ENCODE measurements at places on chromosomes 3 and 15.
A peak's percentile ranks its signal among the peaks of the same experiment; 100 is the strongest.

DNA sequence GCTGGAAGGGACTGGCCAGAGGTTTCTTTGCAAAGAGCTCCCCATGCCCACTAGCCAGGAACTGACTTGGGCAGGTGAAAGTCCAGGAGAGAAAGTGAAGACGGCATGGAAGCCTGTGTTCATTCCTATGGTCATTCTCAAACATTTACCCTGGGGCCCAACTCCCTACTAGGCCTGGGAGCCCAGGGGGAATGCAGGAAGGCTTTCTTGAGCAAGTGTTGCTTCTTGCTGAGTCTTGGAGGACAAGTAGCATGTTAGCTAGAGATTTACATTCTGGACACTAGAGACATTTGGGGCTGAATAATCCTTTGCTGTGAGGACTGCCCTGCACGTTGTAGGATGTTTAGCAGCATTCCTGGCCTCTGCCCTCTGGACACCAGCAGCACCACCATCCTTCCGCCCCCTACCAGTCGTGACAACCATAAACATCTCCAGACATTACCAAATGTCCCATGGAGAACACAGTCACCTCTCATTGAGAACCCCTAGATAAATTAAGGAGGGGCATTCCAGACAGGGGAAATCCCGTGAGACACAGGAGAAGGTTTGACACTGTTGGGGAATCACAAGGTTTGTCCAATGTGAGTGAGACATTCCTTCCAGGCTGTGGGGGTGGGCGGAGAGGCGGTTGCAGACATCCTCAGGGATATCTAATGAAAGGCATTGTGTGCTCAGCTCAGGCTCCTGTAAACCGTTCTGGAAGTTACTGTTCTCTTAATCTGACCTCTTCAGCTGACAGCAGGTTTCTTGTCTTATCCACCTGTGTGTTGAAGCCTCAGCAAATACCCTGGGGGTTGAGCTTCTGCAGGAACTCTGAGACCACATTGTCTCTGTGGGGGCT is 236.2 kb downstream of the TLE3 start:
- no peak for DNase-seq

DNA sequence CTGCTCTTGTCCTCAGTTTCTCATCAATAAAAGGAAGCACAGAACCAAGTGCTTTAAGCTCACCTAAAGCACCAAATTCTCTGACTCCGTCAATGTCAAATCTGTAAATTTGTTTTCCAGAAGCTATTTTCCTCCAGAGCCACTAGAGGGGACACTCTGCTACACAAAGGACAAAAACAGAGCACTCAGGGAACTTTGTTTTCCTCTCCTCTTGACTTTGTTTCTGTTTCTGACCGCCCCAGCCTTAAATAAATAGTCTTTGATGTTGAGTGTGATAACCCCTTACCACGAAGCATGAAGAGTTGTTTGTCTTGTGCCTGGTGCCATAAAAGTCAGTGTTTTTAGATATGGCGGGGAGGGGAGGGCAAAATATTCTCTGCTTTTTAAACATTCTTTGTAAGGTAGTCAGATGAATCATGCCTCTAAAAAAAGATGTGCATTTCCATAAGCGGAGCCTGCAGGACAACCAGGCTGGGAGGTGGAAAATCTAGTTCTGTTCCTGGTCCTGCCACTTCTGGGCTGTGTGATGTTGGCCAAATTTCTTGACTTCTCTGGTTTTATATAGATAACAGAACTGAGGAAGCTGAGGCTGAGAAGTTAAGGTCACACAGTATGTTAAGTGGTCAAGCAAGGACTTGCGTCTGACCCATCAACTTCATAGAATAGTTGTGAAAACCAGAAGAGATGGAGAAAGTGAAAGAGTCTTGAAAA is 7.3 kb upstream of the ZBTB38 start:
- no peak for DNase-seq

- no peak for DNase-seq
These were observed 147.4 kb upstream of the BCHE start for GRCh38 chr3:165984589-165984988.

- no peak for DNase-seq
These were observed 90.3 kb downstream of the FMN1 start for GRCh38 chr15:33104212-33104611.

GRCh38 chr3:11820531-11821041 is 26.1 kb downstream of the TAMM41 start:
- DNase-seq, result peak; percentile 21

DNA sequence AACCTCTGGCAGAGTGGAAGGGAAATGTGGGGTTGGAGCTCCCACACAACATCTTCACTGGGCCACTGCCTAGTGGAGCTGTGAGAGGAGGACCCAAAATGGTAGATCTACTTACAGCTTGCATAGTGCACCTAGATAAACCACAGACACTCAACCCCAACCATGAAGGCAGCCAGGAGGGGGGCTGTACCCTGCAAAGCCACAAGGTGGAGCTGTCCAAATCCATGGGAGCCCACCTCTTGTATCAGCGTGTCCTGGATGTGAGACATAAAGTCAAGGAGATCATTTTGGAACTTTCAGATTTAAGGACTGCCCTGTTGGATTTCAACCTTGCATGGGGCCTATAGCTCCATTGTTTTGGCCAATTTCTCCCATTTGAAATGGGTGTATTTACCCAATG is 20.9 kb downstream of the TP63 start:
- no peak for DNase-seq

DNA sequence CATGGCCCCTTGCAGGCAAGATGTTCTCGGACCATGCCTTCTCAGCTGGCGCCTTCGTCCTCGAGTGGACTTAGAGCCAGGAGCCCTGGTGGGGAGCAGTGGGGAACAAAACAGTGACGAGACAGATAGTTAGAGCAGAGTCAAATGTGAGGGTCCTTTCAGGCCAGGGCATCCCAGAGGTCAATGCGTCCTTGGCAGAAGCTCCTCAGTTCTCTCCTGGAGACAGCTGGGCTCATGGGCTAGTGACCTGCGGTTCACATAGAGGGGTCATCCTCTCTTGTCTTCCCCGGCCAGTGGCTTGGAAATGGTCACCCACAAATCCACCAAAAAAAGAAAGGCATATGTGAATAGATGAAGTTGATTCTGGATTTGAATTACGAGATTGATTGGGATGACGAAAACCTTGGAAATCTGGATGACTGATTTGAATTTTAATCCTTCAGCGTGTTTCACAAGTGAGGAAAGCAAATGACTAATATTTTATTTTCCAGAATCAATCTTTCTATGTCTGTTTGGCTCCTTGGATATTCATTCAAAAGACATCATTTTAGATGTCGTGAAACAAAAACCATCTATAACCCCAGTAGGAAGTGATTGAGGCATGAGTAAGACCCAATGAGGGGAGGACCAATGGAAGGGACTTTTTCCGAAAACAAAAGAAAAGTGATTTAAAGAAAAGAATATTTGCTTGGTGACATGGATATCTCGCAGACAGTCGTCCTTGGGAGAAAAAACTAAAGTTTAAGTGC is 84.5 kb downstream of the ASB7 start:
- DNase-seq, result no peak

GRCh38 chr15:72276326-72276700 is 4.0 kb upstream of the PARP6 start:
- DNase-seq, result no peak

GRCh38 chr3:182596676-182597410 is 196.5 kb upstream of the ATP11B start:
- no peak for DNase-seq

GRCh38 chr3:126696701-126697267 is 7.3 kb upstream of the CHCHD6 start:
- no peak for DNase-seq

DNA sequence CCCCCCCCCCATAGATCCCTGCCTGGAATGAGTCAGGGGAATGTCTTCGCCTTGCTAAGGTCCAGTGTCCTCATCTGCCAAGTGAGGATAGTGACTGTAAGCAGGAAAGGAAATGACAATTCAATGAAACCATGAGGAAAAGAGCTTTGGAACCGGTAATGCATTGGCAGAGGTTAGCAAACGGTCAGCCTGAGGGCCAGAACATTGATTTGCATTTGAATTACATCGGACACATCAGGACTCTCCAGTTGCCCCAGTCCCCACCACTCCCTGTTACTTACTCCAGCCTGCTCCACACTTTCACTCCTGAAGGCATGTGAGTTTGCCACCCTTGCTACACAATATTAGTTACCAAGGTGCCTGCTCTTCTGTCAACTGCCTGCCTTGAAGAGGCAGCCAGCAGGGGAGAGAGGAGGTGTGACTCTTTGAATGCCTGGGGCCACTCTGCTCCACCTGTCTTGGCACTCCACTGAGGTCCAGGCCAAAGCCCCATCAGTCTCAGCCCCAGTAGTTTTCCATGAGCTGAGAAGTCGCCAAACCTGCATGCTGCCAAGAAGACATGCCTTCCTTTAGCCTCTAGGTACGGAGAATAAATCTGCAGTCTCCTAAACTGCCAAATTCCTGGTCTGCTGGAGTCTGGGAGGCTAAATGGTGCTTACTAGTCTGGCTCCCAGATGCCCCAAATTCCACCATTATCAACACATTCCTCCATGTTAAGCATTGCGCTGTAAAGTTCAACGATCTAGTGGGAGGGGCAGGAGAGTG is 191.7 kb upstream of the TLE3 start:
- DNase-seq, result no peak

DNA sequence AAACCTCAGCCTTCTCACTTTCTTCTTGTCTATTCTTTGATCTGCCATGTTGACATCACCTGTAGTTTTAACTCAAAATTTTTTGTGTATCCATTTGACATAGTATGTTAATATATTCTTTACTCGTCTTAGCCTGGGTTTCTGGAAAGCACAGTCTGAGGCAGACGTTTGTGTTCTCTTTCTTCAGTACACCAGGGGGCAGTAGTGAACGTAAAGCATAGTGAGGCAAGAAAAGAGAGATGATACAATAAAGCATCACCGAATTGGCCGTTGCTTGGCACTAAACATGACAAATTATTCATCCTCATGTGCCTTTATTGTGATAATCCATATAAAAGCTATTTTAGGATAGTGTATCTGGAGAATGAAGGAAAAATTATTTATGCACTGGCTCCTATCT is 141.0 kb upstream of the MYRIP start:
- no peak for DNase-seq

- DNase-seq, result no peak
These were observed 11.1 kb downstream of the SIAH2 start for GRCh38 chr3:150751781-150752263.

All from stimulated activated CD4-positive, alpha-beta T cell treated with anti-CD3 and anti-CD28 coated beads, TNF-alpha, amount 100 ng/mL, for 48 hours (primary cell).